Psoas muscle (tissue), 8 donors: ENCODE measurements at places on chromosomes 13 and 19. TPM values are rescaled to one million over a fixed set of nuclear protein-coding genes. Genes with fewer than 3 reads are reported as not detected.
A peak's percentile ranks its signal among the peaks of the same experiment; 100 is the strongest.

DNA sequence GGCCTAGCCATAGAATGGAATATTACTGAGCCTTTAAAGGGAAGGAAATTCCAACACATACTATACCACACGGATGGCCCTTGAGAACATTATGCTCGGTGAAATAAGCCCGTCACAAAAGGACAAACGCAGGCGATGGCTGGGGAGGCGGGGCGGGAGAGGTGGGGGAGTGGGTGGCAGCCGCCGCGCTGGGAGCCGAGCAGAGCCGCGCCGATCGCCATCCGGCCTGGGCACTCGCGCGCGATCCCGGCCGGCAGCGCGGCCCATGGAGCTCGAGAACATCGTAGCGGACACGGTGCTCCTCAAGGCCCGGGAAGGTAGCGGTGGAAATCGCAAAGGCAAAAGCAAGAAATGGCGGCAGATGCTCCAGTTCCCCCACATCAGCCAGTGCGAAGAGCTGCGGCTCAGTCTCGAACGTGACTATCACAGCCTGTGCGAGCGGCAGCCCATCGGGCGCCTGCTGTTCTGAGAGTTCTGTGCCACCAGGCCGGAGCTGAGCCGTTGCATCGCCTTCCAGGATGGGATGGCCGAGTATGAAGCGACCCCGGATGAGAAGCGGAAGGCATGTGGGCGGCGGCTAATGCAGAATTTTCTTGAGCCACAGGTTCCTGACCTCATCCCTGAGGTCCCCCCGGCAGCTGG, 140.1 kb downstream of the ZDHHC20 start:
- H3K27ac ChIP-seq: no peak overlapping the region
- H3K4me1 ChIP-seq: no peaks in the 10 kb centered on the region
- no peaks in the 10 kb centered on the region for H3K36me3 ChIP-seq
- no peak overlapping the region for H3K4me3 ChIP-seq
- no peaks in the 10 kb centered on the region for H3K27me3 ChIP-seq
- DNase-seq: no peak

DNA sequence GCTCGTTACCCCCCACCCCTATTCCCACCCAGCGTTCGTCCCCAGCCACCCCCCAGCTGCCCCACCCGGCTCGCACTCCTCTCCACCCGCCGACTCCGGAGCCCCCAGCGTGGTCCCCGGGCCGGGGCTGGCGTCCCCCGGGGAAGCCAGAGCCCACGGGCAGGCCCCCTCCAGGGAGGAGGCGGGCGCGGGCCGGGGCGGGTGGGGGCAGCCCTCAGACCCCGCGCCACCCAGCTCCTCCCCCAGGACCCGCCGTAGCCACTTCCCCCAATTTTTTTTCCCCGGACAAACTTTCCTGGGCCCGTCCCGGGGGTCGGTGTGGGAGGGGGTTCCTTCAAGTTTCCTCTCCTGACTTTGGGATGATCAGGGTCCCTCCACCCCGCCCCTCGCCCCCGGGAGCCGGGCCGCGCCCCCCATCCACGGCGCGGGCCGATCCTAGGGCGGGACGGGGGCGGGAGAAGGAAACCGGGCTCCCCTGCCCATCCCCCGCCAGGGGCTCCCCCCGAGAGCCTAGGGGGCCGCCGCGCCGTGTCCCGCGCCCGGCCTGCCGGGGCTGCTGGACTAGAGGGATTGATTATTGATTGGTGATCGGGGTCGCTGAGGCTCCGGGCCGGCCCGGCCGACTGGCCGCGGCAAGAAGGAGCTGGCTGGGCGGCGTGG, 927 bp upstream of the TSHZ3 start:
- H3K4me1 ChIP-seq: peaks cover 9% of the 10 kb centered on the region
- peak overlapping the region; percentile 74 for H3K27ac ChIP-seq
- peak; percentile 40 for DNase-seq
- H3K4me3 ChIP-seq: peak overlapping the region; percentile 80

GRCh38 chr13:98664047-98664446, 87.1 kb upstream of the STK24 start:
- DNase-seq: no peak
- no peak overlapping the region for H3K27ac ChIP-seq
- H3K36me3 ChIP-seq: no peaks in the 10 kb centered on the region

- no peaks in the 10 kb centered on the region for H3K4me1 ChIP-seq
- peak overlapping the region; percentile 39 for H3K4me3 ChIP-seq
- H3K27me3 ChIP-seq: no peaks in the 10 kb centered on the region
Observed at GRCh38 chr19:21463449-21464105, 41.8 kb upstream of the ZNF429 start.

GRCh38 chr19:48656840-48657474, 11.0 kb upstream of the CA11 start:
- H3K4me1 ChIP-seq: no peaks in the 10 kb centered on the region
- no peaks in the 10 kb centered on the region for H3K36me3 ChIP-seq
- DNase-seq: no peak
- H3K27ac ChIP-seq: no peak overlapping the region

- no peaks in the 10 kb centered on the region for H3K4me1 ChIP-seq
- no peaks in the 10 kb centered on the region for H3K27me3 ChIP-seq
- no peak for DNase-seq
- H3K36me3 ChIP-seq: no peaks in the 10 kb centered on the region
- no peak overlapping the region for H3K4me3 ChIP-seq
Observed at GRCh38 chr19:49398001-49398615, 10.1 kb downstream of the KASH5 start.

GRCh38 chr13:41746259-41746658, 214.7 kb downstream of the VWA8 start:
- H3K4me3 ChIP-seq: no peak overlapping the region
- H3K4me1 ChIP-seq: no peaks in the 10 kb centered on the region
- H3K27me3 ChIP-seq: no peaks in the 10 kb centered on the region
- DNase-seq: no peak
- no peak overlapping the region for H3K27ac ChIP-seq
- H3K36me3 ChIP-seq: no peaks in the 10 kb centered on the region

DNA sequence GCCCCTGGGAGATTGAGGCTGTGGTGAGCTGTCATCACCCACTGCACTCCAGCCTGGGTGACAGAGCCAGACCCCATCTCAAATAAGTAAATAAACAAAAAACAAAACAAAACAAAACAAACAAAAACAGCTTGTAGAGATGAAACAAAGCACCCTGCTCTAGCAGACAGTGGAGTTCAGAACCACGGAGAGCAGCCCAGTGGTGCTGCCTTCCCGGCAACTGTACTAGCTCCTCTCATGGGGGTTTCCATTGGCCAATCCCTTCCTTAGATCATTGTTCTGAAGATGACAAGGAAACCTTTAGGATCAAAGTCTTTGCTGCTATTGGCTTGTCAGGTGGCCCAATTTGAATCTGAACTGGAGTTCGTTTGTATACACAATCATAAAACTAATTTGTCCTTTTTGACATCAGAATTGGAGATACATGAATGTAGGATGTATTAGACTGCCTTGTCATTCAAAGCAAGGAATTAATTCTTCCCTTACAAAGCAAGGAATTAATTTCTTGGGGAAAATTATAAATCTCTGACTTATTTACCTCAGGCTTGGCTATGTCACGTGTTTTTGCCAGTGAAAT, 19.7 kb upstream of the SYCN start:
- H3K4me3 ChIP-seq: no peak overlapping the region
- H3K27me3 ChIP-seq: no peaks in the 10 kb centered on the region
- H3K4me1 ChIP-seq: no peaks in the 10 kb centered on the region
- H3K27ac ChIP-seq: no peak overlapping the region
- no peaks in the 10 kb centered on the region for H3K36me3 ChIP-seq

GRCh38 chr13:44093607-44094564, 214.2 kb downstream of the LACC1 start:
- no peak for DNase-seq
- no peaks in the 10 kb centered on the region for H3K4me1 ChIP-seq
- H3K27me3 ChIP-seq: no peaks in the 10 kb centered on the region
- no peaks in the 10 kb centered on the region for H3K36me3 ChIP-seq
- H3K4me3 ChIP-seq: no peak overlapping the region

DNA sequence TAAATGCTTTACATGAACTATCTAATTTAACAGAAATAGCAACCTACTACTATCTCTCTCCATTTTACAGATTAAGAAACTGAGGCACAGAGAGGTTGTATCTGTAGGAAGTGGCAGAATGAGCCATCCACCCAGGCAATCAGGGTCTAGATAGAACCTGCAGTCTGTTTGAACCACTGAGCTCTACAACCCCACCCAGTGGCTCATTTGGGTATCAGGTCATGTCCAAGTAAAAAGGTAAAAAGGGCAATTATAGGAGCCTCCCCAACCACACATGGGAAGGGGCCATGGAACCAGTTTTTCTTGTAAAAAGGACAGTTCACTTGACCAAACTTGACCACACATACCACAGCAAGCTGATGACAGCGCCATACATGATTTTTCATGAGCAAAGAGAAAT, 92.9 kb upstream of the SGCG start:
- no peak overlapping the region for H3K4me3 ChIP-seq
- H3K36me3 ChIP-seq: no peaks in the 10 kb centered on the region
- no peaks in the 10 kb centered on the region for H3K27me3 ChIP-seq
- DNase-seq: no peak
- no peaks in the 10 kb centered on the region for H3K4me1 ChIP-seq

- H3K36me3 ChIP-seq: no peaks in the 10 kb centered on the region
- no peaks in the 10 kb centered on the region for H3K4me1 ChIP-seq
- no peak overlapping the region for H3K27ac ChIP-seq
- H3K4me3 ChIP-seq: no peak overlapping the region
- no peaks in the 10 kb centered on the region for H3K27me3 ChIP-seq
Observed at GRCh38 chr19:15149737-15150136, 42.5 kb downstream of the SYDE1 start.

GRCh38 chr19:56113074-56113632, 7.9 kb downstream of the ZNF787 start:
- peak overlapping the region; percentile 16 for H3K27ac ChIP-seq
- no peak overlapping the region for H3K4me3 ChIP-seq
- no peaks in the 10 kb centered on the region for H3K27me3 ChIP-seq
- DNase-seq: no peak

DNA sequence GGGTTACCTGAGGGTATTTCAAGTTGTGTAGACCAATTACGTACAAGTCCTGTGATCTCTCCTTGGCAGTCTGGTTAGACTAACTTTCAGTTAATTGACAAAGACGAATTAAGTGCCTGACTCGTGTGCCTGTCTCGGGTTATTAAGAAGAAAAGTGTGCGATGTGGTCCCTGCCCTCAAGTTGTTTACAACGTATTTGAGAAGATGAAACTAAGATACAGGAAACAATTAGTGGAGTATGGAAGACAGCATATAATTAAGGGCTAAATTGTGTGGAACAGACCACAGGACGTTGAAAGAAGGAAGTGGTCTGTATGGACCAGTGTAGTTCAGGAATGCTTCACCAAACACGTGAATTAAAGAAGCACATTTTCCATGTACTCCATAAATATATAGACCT, 49.2 kb downstream of the KLF5 start:
- H3K4me1 ChIP-seq: no peaks in the 10 kb centered on the region
- H3K4me3 ChIP-seq: no peak overlapping the region
- H3K27me3 ChIP-seq: no peaks in the 10 kb centered on the region
- H3K36me3 ChIP-seq: no peaks in the 10 kb centered on the region

DNA sequence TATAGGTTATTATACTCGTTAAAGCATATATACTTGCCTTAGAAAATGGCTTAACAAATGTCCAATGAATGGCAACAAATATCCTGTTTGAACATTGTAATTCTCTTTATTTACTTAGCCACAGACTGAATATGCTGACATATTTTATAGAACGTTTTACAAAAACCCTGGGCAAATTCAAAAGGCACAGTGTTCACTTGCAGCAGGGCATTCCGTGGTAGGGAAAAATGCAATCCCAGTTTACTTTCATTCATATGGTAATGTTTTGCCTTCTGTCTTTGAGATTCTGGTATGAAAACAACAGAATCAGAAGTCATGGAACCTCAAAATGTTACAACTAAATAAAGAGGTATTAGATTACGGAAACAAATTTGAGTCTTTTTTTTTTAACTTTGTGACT, 56.2 kb upstream of the MYCBP2 start:
- no peaks in the 10 kb centered on the region for H3K36me3 ChIP-seq
- no peak for DNase-seq
- no peaks in the 10 kb centered on the region for H3K27me3 ChIP-seq
- H3K27ac ChIP-seq: no peak overlapping the region
- H3K4me3 ChIP-seq: no peak overlapping the region

GRCh38 chr13:95650696-95651095, 6.2 kb upstream of the DZIP1 start:
- no peak overlapping the region for H3K27ac ChIP-seq
- no peak overlapping the region for H3K4me3 ChIP-seq
- no peak for DNase-seq
- H3K36me3 ChIP-seq: no peaks in the 10 kb centered on the region
- no peaks in the 10 kb centered on the region for H3K27me3 ChIP-seq

DNA sequence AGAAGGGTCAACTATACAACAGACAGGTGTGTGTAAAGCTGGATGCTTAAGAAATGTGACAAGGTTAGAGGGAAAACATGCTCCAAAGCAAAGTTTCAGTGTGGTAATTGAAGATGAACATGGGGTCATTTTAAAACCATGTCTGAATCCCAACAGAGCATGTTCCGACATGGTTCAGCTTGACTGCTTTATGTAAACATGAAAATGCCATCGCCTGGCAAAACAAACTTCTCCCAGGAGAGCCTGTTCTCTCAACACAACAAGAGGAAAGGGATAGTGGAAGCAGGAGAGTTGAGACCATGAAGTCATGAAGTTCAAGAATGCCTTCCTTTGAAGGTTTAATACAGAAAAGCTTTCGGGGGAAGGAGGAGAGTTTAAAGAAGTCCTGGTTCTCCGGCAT, 85.8 kb downstream of the EPSTI1 start:
- H3K4me1 ChIP-seq: no peaks in the 10 kb centered on the region
- H3K36me3 ChIP-seq: no peaks in the 10 kb centered on the region
- H3K27ac ChIP-seq: no peak overlapping the region
- no peak overlapping the region for H3K4me3 ChIP-seq
- no peaks in the 10 kb centered on the region for H3K27me3 ChIP-seq

DNA sequence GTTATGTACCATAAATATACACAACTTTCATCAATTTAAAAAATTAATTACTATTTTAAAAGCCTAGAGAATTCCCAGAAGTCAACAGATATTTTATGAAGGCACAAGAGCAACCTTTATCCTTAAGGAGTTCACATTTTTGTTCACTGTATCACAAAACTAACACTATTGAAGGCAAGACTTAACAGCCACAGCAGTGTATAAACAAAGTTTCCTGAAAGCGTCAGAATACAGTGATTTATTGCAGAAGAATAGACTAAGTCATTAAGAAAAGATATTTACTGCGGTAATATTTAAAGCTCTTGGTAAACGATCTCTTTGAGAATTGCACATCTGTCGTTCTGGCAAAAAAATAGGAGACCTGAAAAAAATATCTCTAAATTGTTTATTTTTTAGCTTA, 419.3 kb upstream of the NBEA start:
- H3K27me3 ChIP-seq: no peaks in the 10 kb centered on the region
- H3K27ac ChIP-seq: no peak overlapping the region
- DNase-seq: no peak
- no peak overlapping the region for H3K4me3 ChIP-seq

Gene CATSPERD
- total RNA-seq: not detected

Gene POU4F1
- 2.6 TPM for total RNA-seq

Gene PGLYRP2
- total RNA-seq: not detected

Gene CGB2
- total RNA-seq: not detected

Gene ZNF154
- 1.6 TPM for total RNA-seq

Gene PTH2
- total RNA-seq: not detected

Gene RETN
- total RNA-seq: not detected

Gene SLITRK5
- total RNA-seq: 0.11 TPM
